Fibroblast of villous mesenchyme (primary cell): ENCODE measurements at places on chromosomes 7 and 10. TPM values are rescaled to one million over a fixed set of nuclear protein-coding genes. Genes with fewer than 3 reads are reported as not detected.

- DNase-seq = no peak
Observed at GRCh38 chr10:81953420-81953819, 78.4 kb downstream of the NRG3 start.

GRCh38 chr10:51501396-51501795 lies 198.0 kb downstream of the CSTF2T start:
- DNase-seq = no peak

DNA sequence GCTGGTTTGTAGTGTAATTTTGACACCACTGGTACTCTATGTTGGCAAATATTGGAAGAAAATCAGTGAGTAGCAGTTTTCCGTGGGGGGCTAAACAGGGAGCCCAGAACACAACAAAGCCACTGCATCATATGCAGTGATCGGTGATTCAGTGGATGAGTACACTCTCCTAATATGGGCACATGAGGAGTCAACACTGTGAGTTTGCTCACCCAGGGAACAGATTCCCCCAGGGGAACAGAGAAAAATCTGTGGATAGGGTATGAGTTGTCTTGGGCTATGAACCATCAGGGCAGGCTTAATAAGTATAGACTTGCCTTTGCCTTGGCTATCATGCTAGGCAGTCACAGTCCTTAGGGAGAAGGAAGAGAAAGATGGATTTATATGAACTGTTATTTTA lies 227.7 kb upstream of the SEMA3E start:
- no peak for DNase-seq

DNA sequence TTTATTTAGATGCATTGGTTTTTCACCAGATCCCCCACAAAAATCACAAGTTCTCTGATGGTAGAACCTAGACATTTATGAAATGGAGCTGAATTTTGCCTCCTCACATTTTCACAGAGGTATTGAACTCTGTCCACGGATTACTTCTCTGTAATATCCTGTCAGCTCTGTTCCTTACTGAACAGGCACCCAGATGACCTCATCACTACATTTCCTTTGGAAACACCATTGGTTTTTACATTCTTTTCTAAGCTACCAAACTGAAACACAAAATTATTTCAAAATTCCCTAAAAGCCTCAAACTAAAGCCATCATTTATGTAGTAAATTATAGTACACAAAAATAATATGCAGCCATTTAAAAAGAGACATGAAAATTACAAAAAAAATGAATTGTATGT lies 98.3 kb upstream of the KCNIP2 start:
- DNase-seq = peak; percentile 44

- DNase-seq = no peak
Observed at GRCh38 chr7:101453617-101454016, 90.9 kb downstream of the COL26A1 start.

DNA sequence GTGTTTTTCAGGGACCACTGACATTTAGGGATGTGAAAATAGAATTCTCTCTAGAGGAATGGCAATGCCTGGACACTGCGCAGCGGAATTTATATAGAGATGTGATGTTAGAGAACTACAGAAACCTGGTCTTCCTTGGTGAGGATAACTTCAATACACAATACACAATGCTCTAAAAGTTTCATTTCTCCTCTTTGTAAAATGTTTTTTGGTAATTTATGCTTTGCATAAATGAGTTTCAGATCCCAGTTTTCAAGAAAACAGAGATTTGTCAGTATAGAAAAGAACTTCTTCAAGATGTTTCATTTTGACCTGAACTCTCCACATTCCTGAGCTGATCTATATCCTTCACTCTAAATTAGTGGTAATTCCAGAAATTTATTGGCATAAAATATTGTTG lies 14.2 kb downstream of the ZNF92 start:
- no peak for DNase-seq

- DNase-seq = no peak
Observed at GRCh38 chr10:93904901-93905300, 11.1 kb downstream of the SLC35G1 start.

GRCh38 chr10:19497026-19497425 lies 319.2 kb upstream of the PLXDC2 start:
- DNase-seq = no peak

DNA sequence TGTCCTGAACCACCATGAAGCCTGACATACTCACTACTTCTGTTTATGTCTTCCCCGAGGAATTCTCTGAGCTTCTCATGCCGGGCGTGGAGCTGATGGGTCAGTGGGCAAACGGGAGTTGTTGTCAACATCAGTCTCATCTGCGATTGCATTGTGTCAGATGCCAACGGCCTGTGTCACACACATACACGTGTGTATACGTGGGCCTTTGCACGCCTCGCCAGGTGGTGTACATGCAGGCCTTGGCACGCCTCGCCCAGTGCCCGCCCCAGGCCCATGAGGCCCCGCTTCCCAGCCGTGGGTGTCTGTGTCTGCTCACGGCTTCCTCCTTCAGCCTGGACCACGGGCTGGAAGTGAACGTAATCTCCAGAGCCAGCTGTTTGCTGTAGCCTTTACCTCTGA lies 7.5 kb upstream of the CSGALNACT2 start:
- DNase-seq = no peak

- peak; percentile 3 for DNase-seq
Observed at GRCh38 chr7:842431-843031, 10.3 kb downstream of the SUN1 start.

- DNase-seq = no peak
Observed at GRCh38 chr7:148487912-148488311, 102.7 kb upstream of the C7orf33 start.

DNA sequence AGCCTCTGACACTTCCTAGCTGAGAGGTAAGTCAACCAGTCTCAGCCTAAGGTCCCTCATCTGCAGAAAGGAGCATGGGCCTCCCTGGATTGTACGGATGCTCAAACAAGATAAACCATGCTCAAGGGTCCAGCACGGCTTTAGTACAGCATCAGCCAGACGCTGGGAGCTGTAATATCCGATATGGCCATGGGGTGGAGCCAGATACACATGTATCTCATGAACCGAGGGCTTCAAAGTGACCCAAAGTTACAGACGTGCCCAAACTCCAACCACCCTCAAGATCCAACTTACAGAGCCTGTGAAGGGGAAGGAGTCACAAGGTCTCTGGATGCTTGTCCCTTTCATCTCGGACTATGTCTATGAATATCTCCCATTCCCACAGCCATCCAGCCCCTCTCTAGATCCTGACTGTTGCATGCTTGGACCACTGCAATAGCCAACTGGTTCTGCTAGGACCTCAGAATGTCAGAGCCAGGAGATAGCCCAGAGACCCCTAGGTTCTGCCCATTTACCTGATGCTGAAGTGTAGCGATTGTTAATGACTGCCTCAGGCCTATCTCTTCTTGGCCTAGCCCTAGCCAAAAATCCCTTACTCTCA lies 142.4 kb downstream of the SH3PXD2A start:
- DNase-seq = peak; percentile 74

- DNase-seq = peak; percentile 11
Observed at GRCh38 chr7:2166625-2167280, 66.0 kb downstream of the MAD1L1 start.

GRCh38 chr7:3272691-3273141 lies 28.3 kb upstream of the SDK1 start:
- DNase-seq = peak; percentile 73

The ELN gene
- under 0.01 and 0.64 TPM in 2 replicates for total RNA-seq
